Lung microvascular endothelial cell (primary cell): ENCODE measurements at places on chromosomes 11 and 22. TPM values are rescaled to one million over a fixed set of nuclear protein-coding genes. Genes with fewer than 3 reads are reported as not detected.

The INS gene
- total RNA-seq: not detected in 2 replicates

The DCDC1 gene
- total RNA-seq: under 0.01 TPM in 1 of 2 replicates, not detected in the other

The UEVLD gene
- total RNA-seq: 15.5 and 15.9 TPM in 2 replicates

The FBLN1 gene
- total RNA-seq: 0.22 and 0.40 TPM in 2 replicates

DNA sequence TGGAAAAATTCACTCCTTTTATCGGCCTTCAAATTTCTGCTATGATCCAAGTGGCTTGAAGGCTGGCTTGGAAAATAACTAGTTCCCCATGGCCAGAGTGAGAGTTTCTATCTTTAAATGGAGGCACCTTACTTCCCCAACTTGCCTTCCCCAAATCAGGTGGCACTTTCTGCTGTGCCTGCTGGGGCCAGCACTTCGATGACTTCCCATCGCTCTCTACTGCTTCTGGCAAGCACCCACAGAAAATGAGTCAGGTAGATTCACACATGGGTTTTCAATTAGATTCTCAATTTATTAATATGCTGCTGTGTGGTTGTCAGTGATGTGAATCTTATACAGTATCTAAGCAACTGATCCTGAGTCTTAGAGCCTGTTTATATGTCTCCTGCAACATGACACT is 398.8 kb upstream of the RAG2 start:
- no peak for DNase-seq

- DNase-seq: no peak
Measured at GRCh38 chr11:26578998-26579661, 7.1 kb upstream of the MUC15 start.

GRCh38 chr11:94938095-94939055 is 35.0 kb downstream of the CWC15 start:
- DNase-seq: peak; percentile 99

DNA sequence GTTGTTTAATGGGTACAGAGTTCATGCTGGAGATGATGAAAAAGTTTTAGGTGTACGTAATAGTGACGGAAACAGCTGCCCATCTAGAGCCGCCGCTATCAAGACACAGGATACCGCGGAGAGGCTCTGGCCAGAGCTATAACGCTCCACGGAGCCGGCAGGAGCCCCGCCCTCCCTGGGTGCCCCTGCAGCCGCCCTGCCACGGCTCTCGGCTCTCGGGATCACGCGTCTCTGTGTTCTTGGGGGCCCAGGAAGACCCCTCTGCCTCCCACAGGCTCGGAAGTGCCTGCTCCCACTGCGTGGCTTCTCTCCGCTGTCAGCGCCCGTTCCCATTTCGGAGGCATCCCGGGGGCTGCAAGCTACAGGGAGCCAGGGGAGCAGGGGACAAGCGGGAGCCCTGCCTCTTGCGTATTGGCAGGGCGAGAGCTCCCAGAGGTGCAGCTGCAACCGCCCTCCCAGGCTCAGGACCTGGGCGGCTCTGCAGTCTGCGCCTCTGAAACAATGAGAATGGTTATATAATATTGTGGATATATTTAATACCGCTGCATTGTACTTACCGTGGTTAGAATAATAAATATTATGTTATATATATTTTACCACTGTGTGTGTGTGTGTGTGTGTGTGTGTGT is 13.7 kb downstream of the GLYATL2 start:
- DNase-seq: no peak

DNA sequence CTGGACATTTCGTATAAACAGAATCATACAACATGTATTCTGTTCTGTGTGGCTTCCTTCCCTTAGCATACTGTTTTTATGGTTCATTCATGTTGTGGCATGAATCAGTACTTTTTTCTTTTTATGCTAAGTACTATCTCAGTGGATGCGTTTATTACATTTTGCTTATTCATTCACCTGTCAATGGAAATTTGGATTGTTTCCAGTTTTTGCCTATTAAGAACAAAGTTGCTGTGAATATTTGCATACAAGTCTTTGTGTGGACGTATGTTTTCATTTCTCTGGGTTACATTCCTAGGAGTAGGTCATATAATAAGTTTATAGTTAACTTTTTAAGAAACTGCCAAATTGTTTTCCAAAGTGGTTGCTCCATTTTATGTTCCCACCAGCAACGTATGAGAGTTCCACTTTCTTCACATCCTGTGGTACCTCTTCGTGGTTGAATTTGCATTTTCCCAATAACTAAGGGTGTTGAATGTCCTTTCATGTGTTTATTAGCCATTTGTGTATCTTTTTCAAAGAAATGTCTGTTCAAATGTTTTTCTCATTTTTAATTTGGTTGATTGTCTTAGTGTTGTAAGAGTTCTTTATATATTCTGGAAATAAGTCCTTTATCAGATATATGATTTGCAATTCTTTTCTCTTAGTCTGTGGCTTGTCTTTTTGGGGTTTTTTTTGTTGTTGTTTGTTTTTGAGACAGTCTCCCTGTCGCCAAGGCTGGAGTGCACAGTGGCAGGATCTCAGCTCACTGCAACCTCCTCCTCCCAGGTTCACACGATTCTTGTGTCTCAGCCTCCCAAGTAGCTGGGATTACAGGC is 46.0 kb upstream of the MICAL2 start:
- DNase-seq: no peak

DNA sequence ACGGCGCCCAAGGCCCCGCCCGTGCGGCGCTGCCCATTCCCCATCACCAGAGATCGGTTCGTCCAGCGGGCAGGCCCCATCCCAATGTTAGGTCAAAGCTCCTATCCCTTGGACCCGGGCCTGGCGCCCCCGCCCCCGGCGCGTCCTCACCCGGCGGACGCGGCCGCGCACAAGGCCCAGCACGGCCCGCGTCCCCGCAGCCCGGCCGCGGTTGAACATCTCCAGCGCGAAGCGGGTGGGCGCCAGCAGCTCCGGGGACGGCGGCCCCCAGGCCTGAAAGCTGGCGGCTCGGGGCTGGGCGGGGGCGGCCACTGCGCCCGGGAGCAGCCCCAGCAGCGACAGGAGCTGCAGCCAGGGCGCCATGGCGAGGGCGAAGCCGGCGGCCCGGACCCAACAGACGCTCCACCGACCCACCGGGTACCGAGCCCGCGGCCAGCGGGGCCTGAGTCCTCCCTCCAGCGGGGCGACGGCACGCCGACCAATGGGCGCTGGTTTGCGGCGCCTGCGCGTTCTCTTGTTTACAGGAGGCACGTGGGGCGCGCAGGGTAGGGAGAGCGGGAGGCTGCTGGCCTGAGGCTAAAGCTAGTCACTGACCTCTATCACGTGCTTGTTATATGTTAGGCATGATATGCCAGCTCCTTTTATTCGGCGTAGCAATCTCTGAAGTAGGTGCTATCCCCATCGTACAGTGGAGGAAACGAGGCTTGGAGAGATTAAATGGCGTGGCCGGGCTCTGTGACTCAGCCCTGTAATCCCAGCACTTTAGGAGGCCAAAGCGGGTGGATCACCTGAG is at the start of gene CTSF:
TSS of gene CTSF (minus strand) at position 483 of the 793 bp plus-strand sequence. CDS start at position 363, 120 bp downstream.
- peak; percentile 86 for DNase-seq

- DNase-seq: peak; percentile 41
Measured at GRCh38 chr11:62544581-62545436, 1.8 kb downstream of the AHNAK start.

DNA sequence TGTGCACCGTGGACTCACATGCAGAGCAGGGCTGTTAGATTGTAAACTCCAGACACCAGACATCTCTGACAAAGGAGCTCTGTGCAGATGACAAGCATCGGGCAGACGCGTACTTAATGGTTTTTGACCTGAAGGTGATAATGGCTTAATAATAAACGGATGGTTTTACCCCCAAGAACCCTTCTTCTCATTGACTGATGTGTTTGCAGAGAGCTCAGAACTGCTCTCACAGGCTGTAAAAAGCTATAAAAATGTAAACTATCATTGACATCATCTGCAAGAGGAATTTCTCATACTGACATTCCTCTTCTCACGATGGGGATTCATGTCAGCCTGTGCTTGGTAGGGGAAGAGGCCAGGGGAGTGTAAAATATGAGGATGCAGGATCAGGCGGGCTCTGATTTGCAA is 8.6 kb upstream of the ARHGAP8 start:
- DNase-seq: no peak

DNA sequence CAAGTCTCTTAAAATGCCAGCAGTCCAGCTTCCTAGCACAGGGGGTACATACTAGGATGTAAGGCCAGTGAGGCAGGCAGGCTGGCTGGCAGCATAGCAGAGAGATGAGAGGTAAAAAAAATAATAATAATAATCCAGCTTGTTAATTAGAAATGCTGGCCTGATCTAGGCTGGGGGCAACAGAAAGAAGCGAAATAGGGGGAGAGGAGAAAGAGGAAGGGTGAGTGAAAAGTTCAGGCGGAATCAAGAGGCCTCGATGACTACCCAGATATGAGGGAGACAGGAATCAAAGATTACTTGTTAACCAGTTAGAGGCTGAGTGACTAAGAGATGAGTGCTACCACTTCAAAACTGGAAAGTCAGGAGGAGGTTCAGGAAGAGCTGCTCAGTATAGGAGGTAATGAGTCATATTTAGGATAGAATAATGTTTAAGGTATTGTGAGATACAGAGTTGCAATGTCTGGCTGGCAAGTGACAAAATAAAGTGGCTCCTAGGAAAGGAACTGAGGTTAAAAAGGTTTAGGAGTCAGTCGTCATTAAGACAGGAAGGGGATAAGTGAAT is 2.8 kb downstream of the ALKBH8 start:
- DNase-seq: peak; percentile 87

- DNase-seq: peak; percentile 64
Measured at GRCh38 chr11:10305262-10305963, 540 bp downstream of the ADM start.

DNA sequence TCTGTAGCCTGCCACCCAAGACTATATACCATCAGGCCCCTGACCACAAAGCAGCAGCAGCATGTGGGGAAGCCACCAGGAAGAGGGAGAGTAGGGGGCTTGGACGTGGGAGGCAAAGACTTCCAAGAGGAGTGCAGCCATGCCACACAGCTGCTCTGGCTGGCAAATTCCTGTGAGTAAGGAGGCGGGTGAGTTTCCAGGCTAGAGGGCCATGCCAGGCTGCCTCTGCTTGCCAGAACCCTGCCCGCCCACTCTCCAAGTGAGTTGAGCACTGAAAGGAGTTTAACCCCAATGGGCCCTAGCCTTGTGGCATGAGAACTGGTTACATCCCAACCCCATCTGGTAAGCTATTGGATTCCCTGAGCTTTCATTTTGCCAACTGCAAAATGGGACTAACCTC is 4.7 kb upstream of the DGAT2 start:
- no peak for DNase-seq
